ENCODE measurements at places on chromosomes 2 and 18. TPM values are rescaled to one million over a fixed set of nuclear protein-coding genes. Genes with fewer than 3 reads are reported as not detected.

DNA sequence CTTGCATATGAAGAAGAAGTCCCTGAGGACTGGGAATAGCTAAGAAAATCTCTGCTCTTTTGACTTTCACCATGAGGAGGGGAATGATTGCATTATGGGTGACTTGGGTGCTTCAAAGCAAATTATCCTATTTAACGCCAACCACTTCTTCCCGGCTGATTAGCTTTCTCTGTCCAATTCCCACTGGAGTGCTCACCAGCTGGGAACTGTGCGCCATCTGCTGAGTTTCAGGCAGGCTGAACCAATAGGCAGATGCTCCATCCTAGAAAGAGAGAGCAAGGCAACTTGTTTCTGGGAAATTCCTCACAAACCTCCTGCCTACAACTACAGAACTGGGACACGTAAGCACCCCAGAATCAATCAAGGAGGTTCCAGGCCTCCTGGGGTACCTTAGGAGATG lies 49.4 kb downstream of the POLE4 start:
- no peak for DNase-seq

DNA sequence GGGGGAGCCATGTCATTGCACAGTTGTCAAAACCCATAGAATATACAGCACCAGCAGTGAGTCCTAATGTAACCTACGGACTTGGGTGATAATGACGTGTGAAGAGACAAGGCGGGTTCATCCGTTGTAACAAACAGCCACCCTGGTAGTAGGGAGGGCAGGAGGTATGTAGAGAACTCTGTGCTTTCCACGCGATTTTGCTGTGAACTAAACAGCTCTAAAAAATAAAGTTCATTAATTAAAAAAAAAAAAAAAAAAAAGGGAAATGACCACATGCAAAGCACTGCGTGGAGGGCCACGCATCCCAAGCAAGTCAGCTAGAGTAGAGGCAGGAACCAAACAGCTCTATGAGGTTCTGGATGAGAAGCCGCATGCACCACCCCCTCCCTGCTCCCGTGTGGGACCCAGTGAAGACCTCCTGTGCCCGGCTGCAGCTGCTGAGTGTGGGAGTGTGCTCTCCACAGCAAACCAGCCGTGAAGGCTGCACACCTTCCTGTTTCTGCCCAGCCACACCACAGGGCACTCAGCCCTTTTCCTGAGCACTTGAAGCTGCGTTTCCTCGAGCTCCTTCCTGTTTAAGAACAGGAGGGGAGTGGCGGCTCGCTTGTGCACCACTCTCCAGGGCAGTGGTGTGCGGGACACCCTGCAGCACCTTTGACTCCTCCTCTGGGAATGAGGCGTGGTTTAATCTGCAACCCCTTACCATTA lies 65.6 kb downstream of the ODC1 start:
- peak; percentile 50 for DNase-seq

DNA sequence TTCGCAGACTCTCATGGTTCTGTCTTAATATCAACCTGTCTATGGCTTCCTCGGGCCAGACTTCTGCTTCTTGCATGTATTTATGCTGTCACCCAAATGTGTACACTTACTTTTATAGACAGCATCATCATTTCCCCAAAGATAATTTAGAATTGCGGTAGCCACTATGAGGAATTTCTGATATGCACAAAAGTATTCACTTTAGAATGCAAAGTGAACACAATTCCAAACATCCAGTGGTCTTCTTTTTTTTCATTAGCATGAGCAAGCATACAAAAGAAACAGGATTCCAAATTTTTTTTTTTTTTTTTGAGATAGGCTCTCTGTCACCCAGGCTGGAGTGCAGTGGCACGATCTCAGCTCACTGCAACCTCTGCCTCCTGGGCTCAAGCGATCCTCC lies 21.0 kb upstream of the MCFD2 start:
- DNase-seq, result no peak

Gene SLC30A3
- total RNA-seq, result not detected

Gene TMEM185B
- 54.2 TPM for total RNA-seq
